ENCODE measurements at places on chromosomes 16 and 17.

- DNase-seq = no peak
Measured at GRCh38 chr16:17926461-17926860, 410.1 kb downstream of the NPIPA8 start.

GRCh38 chr17:81240761-81241160 is 1.6 kb downstream of the NDUFAF8 start:
- no peak for DNase-seq

DNA sequence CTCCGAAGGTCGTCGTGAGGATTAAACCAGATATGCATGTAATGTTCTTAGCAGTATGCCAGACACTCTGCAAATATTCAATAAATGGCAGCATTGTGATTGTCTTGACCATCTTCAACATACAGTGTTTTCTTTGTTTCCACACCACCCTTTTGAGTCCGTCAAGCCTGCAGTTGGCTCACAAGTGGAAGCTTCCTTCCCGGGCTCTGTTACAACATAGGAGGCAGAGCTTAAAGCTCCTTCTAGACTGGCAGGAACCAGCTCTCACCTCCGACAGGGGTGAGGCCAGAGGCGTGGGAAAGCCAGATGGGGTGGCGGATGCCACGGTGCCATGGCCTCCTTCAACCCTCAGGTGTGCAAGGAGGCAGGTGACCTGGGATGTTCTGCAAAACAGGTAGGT is 138.3 kb downstream of the FOXL1 start:
- DNase-seq = no peak

DNA sequence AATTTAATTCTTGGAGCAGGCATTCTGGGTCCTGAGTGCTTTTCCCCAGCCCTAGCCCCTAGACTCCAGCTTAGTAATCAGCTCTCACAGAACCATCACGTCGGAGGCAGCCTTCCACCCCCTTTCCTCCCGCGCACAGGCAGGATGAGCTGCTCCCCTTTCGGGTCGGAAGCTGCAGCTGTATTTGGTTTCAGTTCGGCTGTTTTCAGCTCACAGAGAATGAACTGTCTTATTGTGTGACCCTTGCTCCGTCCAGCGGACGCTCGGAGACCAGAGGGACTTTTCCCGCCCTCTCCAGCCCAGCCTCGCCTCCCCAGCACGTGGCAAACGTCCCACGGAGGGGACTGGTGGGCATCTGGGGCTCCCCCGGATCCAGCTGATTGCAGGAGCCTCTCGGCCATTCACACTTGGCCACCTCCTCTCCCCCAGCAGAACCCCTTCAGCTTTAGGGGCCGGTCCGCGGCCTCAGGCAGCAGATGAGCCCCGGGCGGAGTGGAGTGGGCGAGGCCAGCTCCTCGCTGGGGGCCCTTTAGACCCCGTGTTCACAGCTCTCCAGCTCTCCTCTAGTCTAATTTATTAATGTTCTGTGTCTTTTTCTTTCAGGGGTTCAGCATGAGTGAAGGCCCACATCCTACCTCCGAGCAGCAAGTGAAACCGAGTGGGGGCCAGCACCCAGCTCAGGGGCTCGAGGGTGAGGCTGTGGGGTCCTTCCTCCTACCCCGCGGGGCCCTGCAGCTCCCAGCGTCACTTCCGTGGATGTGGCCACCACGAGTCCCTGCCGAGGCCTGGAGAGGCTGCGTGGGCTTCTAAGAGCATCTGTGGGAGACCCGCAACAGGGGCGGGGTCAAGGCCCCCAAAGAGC is 863 bp upstream of the UTS2R start:
- DNase-seq = no peak

GRCh38 chr17:81386646-81387099 is 8.6 kb upstream of the BAHCC1 start:
- DNase-seq = no peak

DNA sequence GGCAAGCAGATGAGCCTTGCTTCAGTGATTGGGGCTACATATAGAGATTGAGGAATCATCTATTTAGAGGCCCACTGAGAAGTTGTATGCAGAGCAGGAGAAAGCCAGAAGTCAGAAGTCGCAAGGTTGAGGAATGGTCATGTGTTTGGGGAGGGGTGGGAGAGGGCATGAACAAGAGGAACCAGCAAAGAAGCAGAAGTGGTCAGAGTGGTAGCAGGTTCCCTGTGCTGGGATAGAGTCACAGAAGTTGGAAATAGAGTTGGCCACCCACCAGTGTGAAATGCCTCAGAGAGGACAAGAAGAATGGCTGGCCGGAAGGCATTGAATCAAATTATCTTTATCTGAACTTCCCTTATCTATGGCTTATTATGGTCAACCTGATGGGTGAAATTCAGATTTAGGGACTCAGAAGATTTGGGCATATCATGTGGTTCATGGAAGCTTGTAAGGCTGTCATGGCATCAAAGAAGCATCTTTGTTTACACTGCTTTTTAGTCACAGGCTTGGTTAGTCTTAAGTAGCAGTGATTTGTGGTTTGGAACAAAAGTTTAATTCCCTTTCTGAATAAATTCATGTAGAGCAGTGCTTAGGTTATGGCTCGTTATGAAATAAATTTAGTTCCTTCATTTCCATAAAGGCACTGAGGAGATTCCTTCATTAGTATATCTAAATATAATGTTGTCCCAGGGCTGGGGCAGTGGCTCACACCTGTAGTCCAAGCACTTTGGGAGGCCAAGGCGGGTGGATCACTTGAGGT is 19.7 kb downstream of the MAP3K3 start:
- no peak for DNase-seq

DNA sequence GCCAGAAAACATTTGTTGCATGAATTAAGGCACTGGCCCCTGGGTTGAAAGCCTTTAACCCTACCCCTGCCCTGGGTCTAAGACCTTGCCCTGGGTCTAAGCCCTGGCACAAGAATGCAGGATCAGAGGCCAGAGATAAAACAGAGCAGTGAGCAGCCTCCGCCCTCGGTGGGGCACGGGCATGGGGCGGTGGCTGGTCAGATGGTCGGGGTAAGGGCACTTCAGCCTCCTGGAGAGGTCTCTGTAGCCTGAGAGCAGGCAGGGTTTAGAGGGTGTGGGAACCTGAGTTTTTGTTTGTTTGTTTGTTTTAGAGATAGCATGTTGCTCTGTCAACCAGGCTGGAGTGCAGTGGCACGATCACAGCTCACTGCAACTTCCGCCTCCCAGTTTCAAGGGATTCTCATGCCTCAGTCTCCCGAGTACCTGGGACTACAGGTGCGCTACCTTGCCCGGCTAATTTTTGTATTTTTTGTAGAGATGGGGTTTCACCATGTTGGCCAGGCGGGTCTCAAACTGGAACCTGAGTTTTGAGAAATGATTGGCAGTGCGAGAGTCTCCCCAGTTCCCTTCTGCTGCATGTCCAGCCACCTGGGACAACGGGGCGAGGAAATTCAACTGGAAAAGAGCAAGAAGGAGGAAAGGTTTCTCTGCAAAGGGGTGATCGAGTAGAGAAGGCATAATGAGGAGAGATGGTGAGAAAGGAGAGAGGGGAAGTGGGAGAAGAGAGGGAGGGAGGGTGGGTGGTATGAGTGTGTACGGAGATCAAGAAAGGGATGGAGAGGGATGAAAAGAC is 27.7 kb downstream of the TNS4 start:
- DNase-seq = no peak

DNA sequence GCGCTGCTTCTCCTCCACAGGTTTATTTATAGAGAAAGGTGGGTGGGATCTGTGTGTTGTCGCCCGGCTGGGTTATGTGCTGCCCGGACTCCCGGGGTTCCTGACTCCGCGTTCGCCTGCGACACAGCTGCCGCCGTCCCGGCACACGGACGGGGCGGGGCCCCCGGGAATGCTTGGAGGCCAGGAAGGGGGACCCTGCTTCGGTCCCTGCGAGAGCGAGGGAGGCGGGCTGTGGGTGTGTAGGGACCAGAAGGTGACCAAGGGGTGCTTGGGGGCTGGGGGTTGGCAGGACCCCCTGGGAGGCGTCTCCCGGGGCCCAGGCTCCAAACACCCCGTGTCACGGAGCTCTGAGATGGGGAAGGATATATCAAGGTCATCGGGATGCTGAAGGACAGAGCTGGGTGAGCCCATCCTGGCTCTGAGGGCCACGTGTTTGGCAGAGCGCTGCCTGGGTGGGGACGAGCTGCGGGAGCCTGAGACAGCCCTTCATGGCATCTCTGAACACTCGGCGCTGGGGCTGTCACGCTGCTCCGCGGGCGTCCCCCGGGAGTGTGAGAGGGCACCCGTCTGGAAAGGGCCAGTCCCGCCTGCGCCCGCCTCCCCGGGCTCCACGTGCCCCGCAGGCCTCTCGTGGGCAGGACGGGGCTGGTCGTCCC is 4.2 kb downstream of the CACNA1H start:
- no peak for DNase-seq

DNA sequence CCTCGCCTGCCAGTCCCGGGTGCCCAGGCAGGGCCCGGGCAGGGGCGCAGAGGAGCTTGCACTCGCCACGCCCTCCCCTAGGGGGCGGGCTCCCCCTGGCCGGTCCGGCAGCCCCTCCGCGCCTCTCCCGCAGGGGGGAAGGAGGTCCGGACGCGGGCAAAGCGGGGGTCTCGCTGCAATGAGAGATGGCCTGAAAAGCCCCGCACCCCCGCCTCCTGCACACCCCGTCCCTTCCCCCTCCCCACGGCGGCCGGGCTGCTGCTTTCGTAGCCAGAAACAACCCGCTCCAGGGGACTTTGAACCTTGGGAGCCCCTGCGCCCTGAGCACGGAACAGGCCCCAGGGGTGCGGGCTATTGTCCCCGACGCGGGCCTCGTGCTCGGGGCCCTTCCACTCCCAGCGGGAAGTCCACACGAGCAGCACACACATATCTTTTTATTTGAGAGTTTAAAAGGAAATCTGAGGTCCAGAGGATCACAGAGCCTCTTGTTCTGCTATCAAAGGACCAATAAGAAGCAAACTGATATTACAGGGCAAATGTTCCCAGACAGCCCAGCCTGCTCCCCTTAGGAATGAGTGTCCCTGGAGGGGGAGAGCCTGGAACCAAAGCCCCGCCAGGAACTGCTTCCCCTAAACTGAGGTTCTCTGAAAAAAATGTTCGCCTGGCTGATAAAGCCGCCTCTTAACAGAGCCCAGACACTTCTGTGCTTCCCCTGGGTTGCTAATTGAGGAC is 5.8 kb upstream of the CBX4 start:
- DNase-seq = no peak

- no peak for DNase-seq
Measured at GRCh38 chr16:57470711-57471110, 8.2 kb downstream of the POLR2C start.

GRCh38 chr16:85055493-85056210 is 28.1 kb downstream of the KIAA0513 start:
- DNase-seq = no peak

Data from NCI-H1436 treated with DMSO at 0.1 percent for 48 hours (cell line).